ENCODE measurements at places on chromosomes 7 and 10.

DNA sequence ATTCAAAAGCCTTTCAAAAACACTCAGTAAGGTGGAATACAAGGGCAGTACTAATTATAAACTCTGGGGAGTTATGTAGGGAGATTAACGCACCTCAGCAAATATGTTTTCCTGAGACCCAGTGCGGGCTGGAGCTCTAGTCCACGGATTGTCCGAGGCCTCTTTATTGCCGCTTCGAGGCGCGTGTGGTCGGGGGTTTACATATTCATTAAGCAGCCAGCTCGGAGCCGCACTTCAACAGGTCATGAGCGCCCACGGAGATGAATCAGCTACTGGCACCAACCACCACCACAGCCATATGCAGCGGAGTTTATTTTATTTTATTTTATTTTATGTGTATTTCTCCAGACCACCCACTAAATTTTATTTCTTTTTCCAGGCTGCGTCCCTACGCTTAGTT, 195.9 kb upstream of the ADARB2 start:
- no peak overlapping the region for H3K4me3 ChIP-seq
- H3K27me3 ChIP-seq: no peaks in the 10 kb centered on the region
- no peaks in the 10 kb centered on the region for H3K36me3 ChIP-seq

DNA sequence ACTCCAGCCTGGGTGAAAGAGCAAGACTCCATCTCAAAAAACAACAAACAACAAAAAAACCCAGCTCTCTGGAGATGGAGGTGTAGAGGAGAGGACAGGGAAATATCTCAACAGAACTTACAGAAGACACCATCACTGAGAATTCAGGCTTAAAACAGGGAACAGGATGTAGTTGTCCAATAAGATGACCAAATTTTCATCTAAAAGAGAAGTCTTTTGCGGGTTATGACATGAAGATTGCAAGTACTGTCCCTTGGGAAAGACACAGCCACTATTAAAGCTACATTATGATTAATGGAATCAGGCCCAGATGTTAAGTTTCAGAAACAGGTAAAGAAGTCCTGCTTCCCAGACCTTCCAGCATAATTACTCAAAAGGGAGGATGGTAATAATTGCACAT, 235.2 kb upstream of the NRP1 start:
- DNase-seq: no peak
- H3K27me3 ChIP-seq: no peaks in the 10 kb centered on the region
- no peaks in the 10 kb centered on the region for H3K4me1 ChIP-seq
- H3K4me3 ChIP-seq: no peak overlapping the region
- H3K27ac ChIP-seq: no peak overlapping the region

DNA sequence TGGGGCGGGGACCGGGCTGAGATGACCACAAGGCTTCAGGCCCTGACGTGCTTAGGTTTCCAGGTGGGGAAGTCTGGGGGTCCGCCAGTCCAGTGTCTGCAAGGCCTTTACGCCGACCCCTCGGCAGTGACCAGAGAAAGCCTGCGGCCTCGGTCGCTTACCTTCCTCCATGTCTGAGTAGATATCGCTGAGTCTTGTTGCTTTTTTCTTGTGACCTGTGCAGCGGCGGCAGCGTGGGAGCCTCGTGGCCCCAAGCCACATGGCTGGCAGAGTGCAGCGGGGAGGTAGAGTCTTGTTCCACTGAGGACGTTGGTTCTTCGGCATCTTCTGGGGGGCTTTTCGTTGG, 329 bp downstream of the NOLC1 start:
- no peaks in the 10 kb centered on the region for H3K27me3 ChIP-seq
- H3K27ac ChIP-seq: peak overlapping the region; percentile 94
- H3K4me1 ChIP-seq: no peaks in the 10 kb centered on the region
- peaks cover 4% of the 10 kb centered on the region for H3K36me3 ChIP-seq
- no peak for DNase-seq

- H3K27ac ChIP-seq: peak overlapping the region; percentile 77
- DNase-seq: no peak
- H3K27me3 ChIP-seq: no peaks in the 10 kb centered on the region
- H3K4me1 ChIP-seq: peaks cover 26% of the 10 kb centered on the region
Observed at GRCh38 chr10:24215603-24216002, 6.7 kb downstream of the KIAA1217 start.

DNA sequence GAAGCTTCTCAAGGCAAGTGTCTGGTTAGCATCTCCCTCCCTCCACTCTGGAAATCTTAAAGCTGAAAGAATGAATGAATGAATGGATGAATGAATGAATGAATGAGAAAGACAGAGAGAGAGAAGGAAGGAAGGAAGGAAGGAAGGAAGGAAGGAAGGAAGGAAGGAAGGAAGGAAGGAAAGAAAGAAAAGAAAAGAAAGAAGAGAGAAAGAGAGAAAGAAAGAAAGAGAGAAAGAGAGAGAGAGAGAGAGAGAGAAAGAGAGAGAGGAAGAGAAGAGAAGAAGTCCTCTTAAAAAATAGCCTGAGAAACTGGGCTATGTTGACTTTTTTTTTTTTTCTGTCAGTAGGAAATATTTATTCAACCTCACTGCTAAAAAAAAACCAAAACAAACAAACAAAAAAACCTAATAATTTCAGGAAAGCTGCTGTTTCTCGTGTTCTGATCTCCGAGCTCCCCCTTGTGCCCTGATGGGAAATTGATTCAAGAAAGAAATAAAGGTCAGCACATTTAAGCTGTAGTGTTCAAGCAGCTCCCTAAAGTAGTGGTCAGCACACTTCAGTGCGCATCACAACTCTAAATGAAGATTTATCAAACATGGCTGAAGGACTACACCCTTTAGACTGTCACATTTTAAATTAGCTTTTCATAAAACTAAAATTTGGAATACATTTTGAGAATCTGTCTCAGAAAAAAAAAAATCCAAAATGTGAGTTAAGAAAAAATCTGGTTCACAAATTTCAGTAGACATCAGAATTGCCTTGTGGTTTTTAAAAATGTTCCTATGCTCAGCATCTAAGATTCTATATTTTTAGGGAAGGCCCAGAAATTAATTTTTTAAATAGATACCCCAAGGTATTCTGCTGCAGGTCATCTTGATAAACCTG, 154.3 kb downstream of the ELAPOR2 start:
- peak; percentile 22 for DNase-seq
- no peaks in the 10 kb centered on the region for H3K27me3 ChIP-seq
- no peak overlapping the region for H3K4me3 ChIP-seq
- H3K27ac ChIP-seq: no peak overlapping the region

DNA sequence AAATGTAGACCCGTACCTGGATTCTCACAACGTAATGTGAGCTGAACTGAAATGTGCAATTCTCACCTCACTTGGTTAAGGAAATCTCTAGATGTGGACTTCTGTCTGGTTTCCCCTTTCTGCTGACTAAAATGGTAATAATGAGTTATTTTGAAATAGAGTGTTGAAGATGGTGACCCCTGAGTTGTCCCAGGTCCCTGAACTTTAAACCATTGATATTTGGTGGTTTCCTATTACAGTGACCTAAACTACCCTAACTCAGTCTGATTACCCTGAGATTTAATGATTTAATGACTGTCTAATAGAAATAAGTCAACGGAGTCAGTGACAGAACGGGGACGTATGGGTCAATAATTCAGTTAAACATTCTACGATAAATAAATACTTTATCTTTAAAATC, 845.9 kb downstream of the PCDH15 start:
- H3K4me1 ChIP-seq: no peaks in the 10 kb centered on the region
- H3K27me3 ChIP-seq: no peaks in the 10 kb centered on the region
- H3K36me3 ChIP-seq: no peaks in the 10 kb centered on the region
- no peak overlapping the region for H3K27ac ChIP-seq
- no peak overlapping the region for H3K4me3 ChIP-seq
- no peak for DNase-seq

GRCh38 chr10:24916365-24916764, 36.0 kb downstream of the PRTFDC1 start:
- no peaks in the 10 kb centered on the region for H3K27me3 ChIP-seq
- H3K4me1 ChIP-seq: peaks cover 20% of the 10 kb centered on the region
- no peak for DNase-seq

GRCh38 chr7:44081266-44081748, 1.0 kb downstream of the POLM start:
- H3K36me3 ChIP-seq: no peaks in the 10 kb centered on the region
- peak overlapping the region; percentile 92 for H3K4me3 ChIP-seq
- DNase-seq: no peak
- no peaks in the 10 kb centered on the region for H3K4me1 ChIP-seq
- peak overlapping the region; percentile 94 for H3K27ac ChIP-seq

All from tibial nerve (tissue), 4 donors.